GDM1 (cell line): ENCODE measurements at places on chromosomes 2 and 18.

DNA sequence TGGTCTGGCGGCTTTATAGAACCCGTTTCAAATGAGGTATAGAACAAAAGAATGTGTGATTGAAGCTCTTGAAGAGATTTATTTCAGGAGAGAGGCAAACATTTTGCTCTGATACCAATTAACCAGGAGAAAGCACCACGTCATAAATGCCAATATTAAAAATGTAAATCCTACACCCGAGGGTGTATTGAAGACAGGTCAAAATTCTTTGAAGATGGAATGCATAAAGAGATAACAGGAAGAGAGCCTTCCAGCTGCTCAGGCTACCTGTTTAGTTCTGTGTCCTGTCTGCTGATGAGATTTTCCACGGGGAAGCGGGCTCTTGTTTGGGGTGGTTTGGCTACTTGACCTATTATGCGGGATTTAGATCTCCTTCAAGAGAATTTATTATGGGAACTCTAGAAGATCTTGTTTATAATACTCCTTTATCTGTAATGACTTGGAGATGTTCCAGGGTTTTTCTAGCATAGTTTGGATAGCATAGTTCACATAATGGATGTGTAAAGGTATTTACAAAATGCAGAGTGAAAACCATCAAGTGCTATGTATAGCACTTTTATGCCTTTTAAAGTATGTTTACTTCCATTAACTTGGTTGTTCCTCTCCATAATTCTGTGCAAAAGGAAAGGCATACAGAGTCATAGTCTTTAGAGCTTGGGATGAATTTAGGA lies 204.5 kb upstream of the SPRED2 start:
- no peak for DNase-seq

DNA sequence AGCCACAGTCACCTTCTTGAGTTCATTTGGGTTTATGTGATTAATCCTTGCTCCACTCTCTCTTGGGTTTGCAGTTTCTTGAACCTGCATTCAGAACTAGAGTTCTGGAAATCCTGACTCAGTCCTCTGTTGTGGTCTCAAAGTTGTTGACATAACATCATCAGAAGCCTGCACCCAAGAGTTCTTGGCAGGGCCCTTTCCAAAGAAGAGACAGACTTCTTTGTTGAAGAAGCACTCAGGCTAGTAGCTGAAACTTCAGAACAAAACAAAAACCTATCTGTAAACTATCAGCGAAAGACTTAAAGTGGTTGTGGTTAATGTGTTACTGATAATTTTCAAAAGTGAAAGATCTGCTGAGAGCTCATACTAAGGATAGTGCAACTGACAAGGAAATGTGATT lies 120.8 kb downstream of the FAM168B start:
- DNase-seq: no peak

- DNase-seq: no peak
Measured at GRCh38 chr18:45378308-45378707, 237.0 kb upstream of the SLC14A2 start.

GRCh38 chr2:186032102-186032738 lies 293.6 kb downstream of the FSIP2 start:
- DNase-seq: no peak
